ENCODE measurements at places on chromosomes 6 and 20. TPM values are rescaled to one million over a fixed set of nuclear protein-coding genes. Genes with fewer than 3 reads are reported as not detected.

DNA sequence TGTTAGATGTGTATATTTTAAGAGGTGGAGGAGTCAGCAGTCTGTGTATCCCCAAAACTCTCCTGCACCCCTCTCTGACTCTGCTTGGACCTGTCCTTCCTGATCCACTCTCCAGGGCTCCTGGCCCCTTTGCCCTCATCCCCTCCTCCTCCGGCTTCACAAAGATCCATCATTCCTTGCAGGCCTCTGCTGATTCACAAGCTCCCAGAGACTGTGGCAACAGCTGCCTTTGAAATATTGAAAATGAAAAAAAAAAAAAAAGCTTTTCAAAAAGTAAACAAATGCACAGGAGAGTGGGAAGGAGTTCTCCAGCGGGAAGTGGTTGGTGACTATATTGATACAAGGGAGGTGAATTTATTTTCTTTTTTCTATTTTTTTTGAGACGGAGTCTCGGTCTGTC lies 330.2 kb upstream of the SULF2 start:
- no peak for DNase-seq

DNA sequence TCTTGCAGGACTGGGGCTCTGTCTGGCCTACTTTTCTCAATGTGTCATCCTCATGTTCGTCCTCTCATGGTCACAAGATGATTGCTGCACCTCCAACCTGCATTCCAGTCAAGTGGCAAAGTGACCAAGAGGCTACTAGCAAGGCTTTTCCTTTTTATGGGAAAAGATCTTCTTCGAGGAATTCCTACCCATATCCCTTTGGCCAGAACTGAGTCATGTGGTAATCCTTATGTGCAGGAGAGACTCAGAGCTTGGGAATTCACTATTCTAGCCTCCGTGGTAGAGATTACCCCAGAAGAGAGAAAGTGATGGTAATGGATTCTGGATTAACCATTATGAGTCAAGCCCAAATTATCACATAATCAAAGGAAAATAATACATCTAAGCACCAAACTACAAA lies 162.7 kb downstream of the KCNQ5 start:
- DNase-seq: no peak

DNA sequence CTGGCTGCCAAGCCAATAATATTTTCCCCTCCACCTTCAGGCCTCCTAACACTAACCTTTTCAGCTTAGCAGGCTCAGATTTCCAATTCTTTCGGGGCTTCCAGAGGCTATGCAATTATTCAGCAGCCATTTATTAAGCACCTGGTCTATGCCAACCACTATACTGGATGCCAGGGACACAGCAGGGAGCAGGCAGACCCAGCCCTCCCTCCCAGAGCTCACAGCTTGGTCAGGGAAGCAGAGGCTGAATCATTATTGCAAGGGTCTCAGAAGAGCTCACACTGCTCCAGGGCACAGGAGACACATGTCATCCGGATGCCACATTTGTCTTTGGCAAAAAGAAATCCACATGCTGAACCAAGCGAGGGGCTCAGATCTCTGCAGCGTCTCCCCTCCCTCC lies 1.3 kb downstream of the BPIFB1 start:
- DNase-seq: no peak

CAP2 gene
- total RNA-seq: not detected

NMBR gene
- total RNA-seq: not detected
